ENCODE measurements at places on chromosomes 6 and 20.

DNA sequence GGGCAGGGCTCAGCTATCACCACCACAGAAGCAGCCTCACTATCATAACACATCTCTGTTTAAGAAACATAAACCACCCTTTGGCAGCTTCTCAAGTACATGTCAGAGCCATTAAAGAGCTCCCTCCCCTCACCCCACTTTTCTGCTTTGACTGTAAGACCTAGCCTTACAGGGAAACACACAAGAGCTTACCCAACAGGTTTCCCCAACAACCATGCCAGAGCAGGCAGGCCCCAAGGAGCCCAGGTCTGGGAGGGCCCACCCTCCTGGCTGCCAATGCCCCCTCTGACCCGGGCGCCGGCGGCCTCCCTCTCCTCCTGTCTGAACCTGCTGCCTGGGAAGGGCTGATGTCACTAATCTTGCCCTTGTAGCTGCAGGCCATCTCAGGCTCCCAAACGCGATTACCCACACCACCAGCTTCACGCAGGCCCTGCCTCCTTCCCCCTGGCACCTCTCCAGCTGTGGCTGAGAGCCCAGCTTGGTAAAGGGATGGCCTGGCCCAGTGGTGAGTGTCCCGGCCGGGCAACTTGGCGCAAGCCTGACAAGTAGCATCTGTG lies 402.0 kb downstream of the MAFB start:
- no peak for DNase-seq

DNA sequence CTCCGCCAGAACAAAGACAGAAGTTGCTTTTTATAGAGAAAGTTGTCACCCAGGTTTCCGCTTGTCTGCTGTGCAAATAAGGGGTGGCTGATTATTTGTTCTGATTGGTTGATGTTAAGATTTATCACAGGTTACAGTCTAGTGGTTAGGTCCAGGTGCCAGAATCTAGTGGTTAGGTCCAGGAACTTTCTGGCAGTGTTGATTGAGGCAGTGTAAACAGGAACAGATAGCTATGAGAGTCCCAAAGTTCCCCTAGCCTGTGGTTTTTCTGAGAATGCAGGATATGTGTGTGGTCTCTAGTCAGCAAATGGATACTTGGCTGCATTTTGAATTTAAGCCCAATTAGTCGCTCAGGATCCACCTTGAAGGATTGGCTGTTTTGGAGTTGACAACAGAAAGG lies 148.0 kb downstream of the TMEM200A start:
- peak; percentile 63 for DNase-seq

DNA sequence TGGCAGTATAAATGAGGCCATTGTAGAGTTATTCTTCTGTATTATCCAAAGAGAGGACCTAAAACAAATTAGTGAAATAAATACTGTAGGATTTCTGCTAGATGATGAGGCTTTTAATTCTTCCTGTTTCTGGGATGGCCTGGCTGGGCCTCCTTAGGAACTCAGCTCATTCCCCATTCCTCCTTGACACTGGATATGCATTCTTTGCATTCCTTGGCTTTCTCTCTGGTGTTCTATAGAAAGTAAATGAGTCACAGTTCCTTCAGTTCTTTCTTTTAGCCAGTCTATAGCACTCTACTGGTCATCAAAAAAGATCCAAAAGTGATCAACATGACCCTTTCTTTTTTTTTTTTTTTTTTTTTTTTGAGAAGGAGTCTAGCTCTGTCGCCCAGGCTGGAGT lies 8.6 kb downstream of the OR10C1 start:
- DNase-seq: no peak

GRCh38 chr6:20314866-20315845 lies 86.5 kb upstream of the E2F3 start:
- no peak for DNase-seq

DNA sequence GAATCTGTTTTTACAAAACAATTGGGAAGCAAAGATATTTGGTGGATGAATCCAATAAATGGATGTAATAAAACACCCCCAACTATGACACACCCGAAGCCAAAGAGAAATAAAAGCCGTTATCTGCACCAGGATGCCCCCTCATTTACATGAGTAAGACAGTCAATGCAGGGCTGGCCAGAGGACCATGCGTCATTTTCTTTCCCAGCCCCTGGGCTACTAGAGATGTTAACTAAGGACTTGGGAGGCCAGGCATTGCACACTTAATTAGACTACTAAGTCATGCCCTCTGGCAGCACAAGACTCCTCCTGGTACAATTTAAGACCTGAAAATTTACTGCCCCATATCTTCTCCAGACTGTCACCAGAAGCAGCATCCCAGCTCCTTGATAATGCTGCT lies 3.2 kb downstream of the LEMD2 start:
- DNase-seq: no peak

DNA sequence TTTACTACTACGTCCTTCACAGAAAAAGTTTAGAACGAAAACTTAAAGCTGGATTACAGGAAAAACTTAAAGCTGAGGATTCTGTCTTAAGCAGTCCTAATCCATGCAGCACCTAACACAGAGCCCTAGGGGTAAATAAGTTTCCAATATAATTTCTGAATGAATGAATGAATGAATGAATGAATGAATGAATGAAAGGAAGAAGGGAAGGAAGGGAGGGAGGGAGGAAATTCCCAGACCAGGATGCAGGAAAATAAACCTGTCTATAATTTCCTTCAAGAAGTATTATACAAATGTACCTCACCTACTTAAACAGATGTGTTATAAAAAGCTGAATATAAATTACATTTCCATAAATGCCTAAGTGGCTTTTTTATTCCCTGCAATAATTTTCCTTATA lies 83.4 kb downstream of the RNGTT start:
- no peak for DNase-seq

DNA sequence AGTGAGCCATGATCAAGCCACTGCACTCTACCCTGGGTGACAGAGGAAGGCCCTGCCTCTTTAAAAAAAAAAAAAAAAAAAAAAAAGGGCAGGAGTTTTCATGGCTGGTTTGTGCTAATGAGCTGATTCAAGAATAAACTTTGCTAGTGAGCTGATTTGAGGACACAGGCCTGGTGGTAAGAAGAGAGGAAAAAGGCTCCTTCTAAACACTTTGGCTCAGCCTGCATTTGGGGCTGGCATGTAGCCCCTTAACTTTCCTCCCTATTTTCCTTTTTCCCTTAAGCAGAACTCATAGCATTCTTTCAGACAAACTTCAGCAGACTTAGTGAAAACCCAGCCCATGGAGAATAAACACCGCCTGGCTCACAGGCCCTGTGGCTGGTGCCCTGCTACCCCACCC lies 432.7 kb downstream of the PTPRT start:
- DNase-seq: no peak

DNA sequence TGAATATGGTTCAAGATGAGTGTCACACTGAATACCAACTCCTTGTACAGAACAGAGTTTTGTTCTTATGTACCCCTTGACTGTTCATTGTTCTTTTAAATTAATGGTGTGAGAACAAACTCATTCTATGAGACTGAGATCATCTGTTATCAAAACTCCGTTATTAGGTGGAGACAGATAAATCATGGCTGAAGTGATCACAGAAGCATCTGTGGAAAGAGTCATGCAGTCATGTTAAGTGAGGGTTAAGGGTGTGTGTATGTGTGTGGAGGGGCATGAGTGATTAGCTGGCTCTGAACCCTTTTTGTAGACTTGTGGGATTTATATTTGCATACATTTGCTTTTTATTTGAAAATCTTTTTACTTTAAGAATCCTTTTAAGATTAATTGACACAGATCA lies 24.7 kb downstream of the ADGRG6 start:
- DNase-seq: no peak

GRCh38 chr20:24694727-24695528 lies 225.5 kb downstream of the SYNDIG1 start:
- no peak for DNase-seq

- no peak for DNase-seq
Measured at GRCh38 chr6:68575765-68576439, 59.2 kb upstream of the ADGRB3 start.

- DNase-seq: no peak
Measured at GRCh38 chr6:96844530-96844929, 7.3 kb upstream of the GPR63 start.

- DNase-seq: no peak
Measured at GRCh38 chr6:111743862-111744692, 129.2 kb downstream of the FYN start.

Measured in T-helper 2 cell (primary cell).